Large intestine (tissue), 12 donors: ENCODE measurements at places on chromosomes 12 and 14. TPM values are rescaled to one million over a fixed set of nuclear protein-coding genes. Genes with fewer than 3 reads are reported as not detected.

DNA sequence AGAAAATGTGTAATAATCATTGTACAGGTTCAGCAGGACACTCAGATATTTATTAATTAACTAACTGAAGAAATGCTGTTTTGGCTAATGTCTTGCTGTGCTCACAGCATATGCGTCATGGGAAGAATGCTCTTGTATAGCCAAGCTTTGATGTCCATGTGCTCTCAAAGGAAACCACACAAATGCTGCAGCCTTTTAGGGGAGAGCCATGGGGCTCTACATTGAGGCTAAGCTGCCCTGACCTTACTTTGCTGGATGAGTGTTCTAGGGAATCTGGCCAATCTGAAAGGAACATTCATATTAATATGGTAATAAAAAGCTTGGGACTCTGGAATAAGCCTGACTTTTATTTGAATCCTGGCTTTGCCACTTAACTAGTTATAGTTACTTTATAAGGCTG lies 9.5 kb upstream of the CRADD start:
- no peak for DNase-seq

GRCh38 chr14:61615743-61616523 lies 79.4 kb upstream of the HIF1A start:
- DNase-seq = no peak

- no peak for DNase-seq
Measured at GRCh38 chr14:42130815-42131214, 524.1 kb downstream of the LRFN5 start.

DNA sequence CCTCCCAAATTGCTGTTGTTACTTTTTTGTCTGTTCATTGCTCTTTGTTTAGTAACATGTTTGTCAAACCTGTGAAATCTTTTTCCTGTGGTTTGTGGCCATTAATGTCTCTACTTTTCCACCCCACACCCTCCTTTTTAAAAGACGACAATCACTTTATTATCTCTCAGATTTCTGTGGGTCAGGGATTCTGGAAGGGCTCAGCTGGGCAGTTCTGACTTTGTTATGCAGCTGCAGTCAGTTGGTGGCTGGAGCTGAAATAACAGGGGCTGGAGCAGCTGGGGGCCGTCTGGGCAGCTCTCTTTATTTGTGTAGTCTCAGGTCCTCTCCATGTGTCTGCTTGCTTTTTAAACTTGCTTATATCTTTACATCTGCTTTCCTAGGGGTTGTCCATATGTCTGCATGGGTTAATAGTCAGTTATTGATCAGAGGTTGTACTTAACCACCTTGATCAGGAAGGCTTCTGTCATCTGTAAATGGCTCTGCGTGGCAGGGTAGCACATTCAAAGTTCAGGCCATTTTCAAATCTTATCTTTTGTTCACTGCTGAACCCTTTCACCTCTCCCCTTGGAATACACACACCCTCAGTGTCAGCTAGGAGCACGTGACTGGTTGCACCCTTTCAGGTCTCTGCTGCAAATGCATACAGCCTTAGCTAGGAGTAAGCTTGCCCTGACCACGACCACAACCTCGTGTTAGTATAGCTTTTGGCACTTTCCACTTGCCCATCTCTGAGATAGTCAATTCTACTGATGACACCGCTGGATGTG lies 27.9 kb downstream of the BORCS5 start:
- DNase-seq = peak; percentile 47

DNA sequence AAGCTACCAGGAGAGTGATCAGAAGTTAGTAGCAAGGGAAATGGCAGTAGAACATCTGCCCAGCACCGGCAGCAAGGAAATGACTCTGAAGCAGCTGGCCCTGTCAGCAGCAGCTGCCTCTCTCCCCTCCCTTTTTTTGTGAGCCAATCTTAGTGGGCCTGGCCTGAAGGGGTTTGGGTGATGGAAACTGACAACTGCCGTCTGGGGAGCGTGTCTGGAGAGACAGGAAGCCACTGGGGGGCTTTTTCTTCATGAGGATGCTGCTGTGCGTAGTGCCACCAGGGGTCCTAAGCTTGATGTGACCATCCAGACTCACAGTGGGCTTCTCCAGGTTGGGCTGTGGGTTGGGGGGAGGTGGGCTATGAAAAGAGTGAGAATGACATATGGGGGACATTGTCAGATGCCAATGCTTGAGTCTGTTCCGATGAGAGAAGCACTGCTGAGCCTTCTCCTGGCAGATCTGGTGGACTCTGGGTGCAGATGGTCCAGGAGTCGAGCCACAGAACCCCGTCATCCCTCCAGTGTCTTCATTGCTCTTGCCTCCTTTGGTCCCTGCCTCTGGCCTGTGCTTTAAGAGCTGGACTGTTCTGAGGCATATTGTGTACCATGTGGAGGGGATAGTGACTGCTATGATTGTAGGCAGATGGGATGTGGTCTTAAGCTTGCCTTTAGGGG lies 87.6 kb upstream of the HIF1A start:
- no peak for DNase-seq

- DNase-seq = no peak
Measured at GRCh38 chr12:122934722-122935121, 31.5 kb downstream of the ABCB9 start.

CD163L1 gene
- 18.2 TPM for polyA plus RNA-seq

GRCh38 chr12:120247183-120247582 lies 18.3 kb downstream of the PXN start:
- DNase-seq = no peak

SIX1 gene
- 0.12 TPM for polyA plus RNA-seq

DNA sequence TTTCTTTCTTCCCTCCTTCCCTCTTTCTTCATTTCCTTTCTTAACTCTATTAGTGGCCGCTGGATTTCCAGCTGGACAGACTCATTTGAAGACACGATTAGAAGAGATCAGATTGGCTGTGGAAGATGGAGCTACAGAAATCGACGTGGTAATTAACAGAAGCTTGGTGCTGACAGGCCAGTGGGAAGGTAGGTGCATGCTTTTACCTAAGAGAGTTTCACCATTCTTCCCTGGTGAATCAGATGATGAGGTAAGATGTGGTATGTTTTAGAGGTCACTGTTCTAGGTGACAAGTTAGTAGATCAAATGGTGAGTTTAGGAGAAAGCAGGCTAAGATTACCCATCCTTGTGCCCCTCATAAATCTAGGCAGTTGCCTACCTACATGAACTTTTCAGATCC lies 51.6 kb downstream of the DERA start:
- DNase-seq = no peak

GRCh38 chr12:110717037-110717436 lies 25.7 kb downstream of the PPP1CC start:
- DNase-seq = no peak

DNA sequence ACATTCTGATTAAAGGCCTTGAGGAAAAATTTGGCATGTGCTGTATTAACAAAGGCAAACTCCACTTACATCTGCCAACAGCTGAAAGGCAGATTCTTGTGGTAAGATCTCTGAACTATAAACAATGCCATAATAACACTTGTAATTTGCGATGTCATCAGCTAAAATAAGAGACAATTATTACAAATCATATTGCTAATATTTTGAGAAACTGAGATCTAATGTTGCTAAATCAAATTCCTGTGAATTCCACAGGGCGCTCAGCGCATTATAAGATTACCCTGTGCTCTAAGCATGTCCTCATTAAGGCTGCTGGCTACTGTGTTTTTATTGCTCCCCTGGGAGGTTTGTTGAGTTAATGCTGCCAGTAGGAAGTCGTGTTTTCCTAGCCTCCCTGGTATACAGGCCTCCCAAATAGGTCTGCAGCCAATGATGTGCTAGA lies 244.8 kb downstream of the DACT1 start:
- DNase-seq = no peak

DNA sequence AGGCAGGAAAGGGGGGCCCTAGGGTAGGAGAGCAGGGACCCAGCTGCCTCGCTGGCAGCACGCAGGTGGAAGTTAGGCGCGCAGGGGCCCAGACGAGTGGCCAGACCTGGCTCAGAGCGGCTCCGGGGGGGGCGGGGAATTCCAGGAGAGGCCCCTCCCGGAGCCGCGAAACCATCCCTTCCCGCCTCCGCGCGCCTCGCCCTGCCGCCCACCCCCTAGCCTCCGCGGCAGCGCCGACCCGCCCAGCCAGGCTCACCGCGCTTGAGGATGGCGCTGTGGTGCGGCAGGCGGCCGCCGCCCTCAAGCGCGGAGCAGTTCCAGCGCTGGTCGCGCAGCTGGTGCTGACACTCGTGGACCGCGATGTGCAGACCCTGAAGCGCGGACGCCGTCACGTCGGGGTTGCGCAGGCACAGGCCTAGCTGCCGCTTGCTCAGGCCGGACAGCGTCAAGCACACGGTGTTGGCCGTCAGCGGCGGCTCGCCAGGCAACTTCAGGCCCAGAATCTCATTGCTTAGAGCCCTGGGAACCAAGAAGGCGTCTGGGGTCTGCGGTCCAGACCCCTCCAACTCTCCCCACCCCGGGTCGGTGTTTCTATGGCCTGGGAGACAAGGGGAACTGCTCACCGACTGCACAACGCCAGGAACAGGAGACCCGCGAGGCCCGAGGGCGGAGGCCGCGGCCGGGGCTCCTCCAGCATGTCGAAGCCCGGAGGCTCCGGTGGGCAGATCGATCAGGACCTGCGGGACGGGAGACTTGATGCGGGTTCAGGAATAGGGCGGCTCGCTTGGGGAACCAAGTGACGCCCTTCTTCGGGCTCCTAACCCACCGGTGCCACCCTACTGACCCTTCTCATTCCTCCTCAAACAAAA lies 1.5 kb downstream of the WNT10B start:
- no peak for DNase-seq

PRICKLE1 gene
- polyA plus RNA-seq = 6.0 TPM

PLA2G1B gene
- 0.79 TPM for polyA plus RNA-seq

GRCh38 chr14:69629225-69630127 lies 18.1 kb downstream of the SUSD6 start:
- no peak for DNase-seq

KLHL33 gene
- 0.64 TPM for polyA plus RNA-seq

- no peak for DNase-seq
Measured at GRCh38 chr12:52748578-52748977, 28.6 kb downstream of the KRT76 start.

DNA sequence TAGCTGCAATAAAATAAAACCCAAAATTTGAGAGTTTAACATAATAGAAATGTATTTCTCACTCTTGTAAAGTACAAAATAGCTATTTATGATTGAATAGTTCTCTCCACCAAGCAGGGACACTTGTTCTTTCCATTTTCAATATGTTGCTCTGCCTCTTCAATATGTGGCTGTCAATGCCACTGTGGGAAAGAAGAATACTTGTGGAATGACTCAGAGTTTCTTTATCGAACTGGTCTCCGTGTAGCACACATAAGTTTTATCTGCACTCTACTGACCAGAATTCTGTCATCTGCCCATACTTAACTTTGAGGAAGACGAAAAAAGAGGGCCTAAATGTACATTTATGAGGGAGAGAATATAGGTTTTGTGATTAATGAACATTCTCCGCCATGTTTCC lies 256.9 kb downstream of the ATXN7L3B start:
- no peak for DNase-seq

RALGAPA1 gene
- polyA plus RNA-seq = 33.3 TPM

MIPOL1 gene
- polyA plus RNA-seq = 10.0 TPM

HIGD1C gene
- not detected for polyA plus RNA-seq

DNA sequence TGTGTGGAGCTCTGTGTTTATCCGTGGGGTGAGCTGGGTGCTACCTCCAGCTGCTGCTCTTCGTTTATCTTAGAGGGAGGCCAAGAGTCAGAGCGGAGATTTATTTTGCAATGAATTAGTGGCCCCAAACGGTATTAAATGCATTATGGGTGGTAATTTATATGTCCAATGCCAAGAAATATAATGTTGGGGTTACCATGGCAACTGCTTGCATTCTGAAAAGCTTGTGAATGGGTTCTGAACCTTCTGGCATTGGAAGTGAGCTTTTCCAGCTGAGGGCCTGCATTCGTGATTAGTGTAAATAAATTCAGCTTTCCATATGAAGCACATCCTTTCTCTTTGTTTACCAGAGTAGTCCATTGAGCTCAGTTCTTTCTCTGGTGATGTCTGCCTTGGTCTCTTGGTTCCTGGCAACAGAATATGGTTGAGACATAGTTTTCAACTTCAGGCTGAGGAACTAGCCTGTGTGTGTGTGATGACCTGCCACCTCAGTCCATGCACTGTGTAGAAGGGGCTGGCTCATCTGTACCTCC lies 51.8 kb downstream of the TRAF3 start:
- peak; percentile 50 for DNase-seq

OR6C65 gene
- polyA plus RNA-seq = not detected

GRCh38 chr12:47207829-47208248 lies 128.1 kb upstream of the AMIGO2 start:
- DNase-seq = no peak

RNASE7 gene
- 0.09 TPM for polyA plus RNA-seq
